ENCODE measurements at places on chromosomes 2 and 18.
A peak's percentile ranks its signal among the peaks of the same experiment; 100 is the strongest.

GRCh38 chr2:84957771-84958134 lies 13.2 kb upstream of the KCMF1 start:
- DNase-seq: no peak

DNA sequence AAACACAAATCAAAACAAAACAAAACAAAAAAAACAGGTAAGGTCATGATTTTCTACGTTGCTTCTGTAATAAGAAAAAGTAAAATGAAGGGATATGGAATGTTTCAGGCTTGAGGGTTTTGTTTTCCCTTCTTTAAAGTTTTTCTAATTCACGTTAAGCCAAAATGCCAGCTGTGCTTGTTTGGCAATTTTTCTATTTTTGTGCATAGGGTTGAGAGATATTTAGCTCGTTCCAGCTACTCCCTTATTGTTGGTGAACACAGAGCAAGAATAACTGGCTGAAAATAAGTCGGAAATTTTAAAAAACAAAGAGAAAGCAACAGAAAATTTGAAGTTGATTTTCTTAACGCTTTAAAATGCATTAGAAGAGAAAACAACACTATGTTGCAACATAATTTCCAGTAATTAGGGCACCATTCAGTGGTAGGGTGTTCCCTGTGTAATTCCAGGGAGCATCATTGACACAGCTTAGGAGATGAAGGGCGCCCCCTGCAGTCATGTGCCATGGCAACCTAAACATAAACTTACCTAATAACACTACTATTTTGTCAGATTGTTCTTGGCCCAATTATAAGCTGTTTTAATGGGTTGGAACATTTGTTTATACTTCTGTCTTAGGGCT lies 99.5 kb downstream of the DTNA start:
- no peak for DNase-seq

- DNase-seq: no peak
Measured at GRCh38 chr2:121000804-121001203, 265.1 kb downstream of the GLI2 start.

GRCh38 chr18:65547046-65547445 lies 203.8 kb upstream of the CDH7 start:
- DNase-seq: no peak

DNA sequence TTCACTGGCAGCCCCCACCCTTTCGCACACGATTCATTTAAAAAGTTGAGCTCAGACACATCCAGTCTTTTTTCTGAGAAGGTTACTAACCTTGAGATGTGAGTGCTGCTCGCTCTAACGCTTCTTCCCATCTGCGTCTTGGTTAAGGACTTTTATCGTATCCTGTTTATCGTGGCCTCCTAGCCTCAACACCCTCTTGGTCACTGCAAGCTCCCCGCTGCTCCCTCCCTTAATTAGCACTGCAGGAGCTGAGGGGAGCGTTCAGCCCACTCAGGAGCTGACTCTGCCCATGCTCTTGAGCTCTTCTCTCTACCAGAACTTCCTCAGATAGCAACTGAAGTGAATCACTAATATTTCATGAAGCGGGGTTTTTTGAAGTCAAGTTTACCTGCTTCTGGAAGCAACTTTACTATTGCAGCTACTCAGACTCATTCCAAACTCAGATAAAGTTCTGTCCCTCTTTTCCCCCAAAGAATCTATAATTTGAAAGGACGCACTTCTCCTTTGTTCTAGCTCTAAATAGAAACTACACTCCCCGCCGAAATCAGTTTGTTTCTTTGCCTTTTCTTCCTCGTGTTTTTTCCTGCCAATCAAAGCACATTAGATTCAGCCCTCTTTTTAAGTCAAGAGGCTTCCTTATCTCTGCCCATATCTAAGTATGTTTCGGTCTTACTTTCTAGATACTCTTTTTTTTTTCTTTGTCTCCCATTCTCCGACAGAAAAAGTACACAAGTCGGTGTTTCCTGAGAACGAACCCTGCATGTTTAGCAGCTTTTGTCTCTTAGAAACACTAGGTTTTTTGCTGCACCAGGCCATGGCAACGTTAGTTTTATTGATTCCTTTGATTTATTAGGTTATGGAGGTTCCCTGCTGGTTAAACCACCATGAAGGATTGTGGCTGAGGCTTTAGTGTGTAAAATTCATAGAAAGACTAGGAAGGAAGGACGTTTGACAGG lies 9.3 kb upstream of the CD226 start:
- DNase-seq: no peak

GRCh38 chr18:10804126-10804525 lies 278.3 kb downstream of the NAPG start:
- DNase-seq: peak; percentile 50

GRCh38 chr2:26395394-26395793 lies 6.3 kb upstream of the DRC1 start:
- DNase-seq: no peak

GRCh38 chr2:52220393-52220792 lies 1188.5 kb upstream of the NRXN1 start:
- peak; percentile 16 for DNase-seq

DNA sequence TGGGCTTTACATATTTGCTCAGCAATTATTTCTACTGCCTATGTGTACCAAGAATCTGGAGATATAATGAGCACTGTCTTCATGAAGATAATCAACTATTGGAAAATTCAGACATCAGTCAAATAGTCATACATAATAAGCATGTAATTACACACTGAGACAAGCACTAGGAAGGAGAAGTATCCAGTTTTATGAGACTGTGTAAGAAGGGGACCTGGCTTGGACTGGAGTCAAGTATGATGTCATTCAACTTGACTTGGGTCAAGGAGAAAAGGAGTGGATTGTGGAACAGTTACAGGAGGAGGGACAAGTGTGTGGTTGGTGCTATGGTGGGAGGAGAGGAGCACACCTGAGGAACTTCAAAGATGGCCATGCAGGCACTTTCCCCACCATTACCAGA lies 419.8 kb upstream of the TRIB2 start:
- no peak for DNase-seq

DNA sequence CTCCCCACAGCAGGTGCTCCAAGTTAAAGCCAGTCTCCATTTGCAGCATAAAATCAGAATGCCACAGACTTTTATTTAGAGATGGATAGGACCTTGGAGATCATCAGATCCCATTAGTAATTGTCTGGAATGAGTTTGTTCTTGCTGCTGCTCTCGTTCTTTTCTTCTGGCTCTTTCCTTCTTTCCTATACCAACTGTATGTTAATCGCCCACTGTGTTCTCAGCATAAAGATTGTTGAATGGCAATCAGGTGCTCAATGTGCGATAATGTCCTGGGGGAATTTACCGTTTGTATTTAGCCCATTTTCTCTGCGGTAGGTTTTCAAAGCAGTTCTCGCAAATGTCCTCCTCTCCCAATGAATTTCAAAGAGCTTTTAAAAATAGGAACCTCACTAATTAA lies 3.3 kb downstream of the GPR39 start:
- no peak for DNase-seq

DNA sequence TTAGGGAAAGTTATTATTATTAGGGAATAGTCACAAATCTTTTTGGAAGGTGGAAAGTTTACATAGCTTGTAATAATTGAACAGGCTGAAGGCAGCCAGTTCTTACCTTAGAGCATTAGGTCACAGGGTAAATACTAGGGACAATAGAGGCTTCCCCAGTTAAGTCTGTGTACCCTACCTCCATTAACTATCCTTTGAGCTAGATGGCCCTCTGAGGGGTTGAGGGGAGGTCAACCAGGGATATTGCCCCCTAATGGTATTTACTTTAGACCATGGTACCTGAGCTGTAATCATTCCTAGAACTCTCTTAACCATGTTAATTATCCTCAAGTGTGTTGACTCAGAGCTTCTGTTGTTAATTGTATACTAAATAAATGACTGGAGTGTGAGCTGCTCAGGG lies 120.5 kb upstream of the SCN7A start:
- DNase-seq: no peak

DNA sequence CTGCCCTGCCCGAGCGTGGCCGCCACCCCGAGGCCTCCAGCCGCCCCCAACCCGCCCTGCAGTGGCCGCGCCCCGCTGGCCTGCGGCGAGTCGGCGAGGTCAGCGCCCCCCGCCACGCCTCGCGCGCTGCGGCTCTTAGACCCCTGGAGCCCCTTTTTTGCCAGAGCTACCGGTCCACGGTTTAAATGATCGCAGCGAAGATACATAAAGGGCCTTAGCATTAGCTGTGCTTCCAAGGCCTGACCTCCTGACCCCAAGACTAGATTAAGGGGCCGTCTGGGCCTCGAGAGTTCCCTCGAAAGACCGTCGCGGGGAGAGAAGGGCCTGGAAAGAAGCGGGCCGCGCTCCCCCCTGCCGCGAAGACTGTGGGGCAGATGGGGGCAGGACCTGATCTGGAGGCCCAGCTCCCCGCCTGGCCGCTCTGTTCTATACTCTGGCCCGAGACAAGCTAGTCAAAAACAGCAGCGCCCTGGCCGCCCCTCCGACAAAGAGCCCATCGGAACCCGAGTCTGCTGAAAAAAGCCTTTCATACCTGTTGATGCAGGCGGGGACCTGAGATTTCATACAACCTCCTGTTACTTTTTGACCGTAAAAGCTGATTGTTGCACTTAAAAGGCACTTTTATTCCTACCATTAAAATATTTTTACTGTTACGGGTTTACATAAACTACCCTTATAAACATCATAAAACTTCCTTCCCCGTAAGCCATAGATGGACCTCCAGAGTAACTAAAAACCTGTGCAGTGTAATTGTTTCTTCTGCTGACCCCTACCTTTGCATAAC lies 68.7 kb upstream of the PSMD14 start:
- no peak for DNase-seq

GRCh38 chr18:69097349-69097748 lies 299.5 kb downstream of the CCDC102B start:
- no peak for DNase-seq

GRCh38 chr2:215772634-215773563 lies 240.5 kb downstream of the MREG start:
- DNase-seq: no peak

GRCh38 chr18:48161191-48161910 lies 230.9 kb upstream of the SMAD2 start:
- DNase-seq: peak; percentile 39

GRCh38 chr2:37052600-37053332 lies 31.4 kb downstream of the HEATR5B start:
- DNase-seq: no peak

DNA sequence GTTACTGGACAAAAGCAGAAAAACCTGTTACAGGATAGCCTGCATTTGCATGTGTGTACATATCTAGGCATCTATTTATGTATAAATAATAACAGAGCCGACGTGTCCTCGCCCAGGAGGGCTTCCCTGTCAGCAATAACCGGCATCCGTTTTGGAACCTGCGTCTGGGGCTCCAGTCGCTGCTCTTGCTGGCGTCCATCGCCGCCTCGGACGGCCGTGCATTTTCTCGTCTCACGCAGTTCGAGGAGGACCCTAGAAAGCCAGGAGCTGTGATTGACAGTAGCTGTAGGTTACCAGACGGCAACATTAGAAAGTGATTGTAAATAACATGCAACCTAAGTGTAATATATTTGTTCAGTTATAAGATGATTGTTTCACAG lies 132.6 kb downstream of the NFATC1 start:
- no peak for DNase-seq

DNA sequence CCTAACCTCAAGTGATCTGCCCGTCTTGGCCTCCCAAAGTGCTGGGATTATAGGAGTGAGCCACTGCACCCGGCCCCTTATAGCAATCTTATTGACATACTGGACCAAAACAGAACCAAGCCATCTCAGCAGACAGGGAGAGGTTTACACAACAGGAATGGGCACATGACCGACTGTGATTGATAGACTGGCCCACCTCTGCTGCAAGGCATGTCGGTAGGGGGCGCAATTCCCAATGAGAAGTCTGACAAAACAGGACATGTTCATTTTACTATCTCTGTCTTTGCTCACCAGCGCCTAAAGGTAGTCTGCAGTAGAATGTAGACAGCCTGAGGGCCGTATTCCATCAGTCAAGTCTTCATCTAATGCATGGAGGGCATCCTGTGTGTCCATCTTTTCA lies 2.0 kb downstream of the LYPD6B start:
- DNase-seq: no peak

GRCh38 chr2:69353360-69353759 lies 33.7 kb downstream of the GFPT1 start:
- DNase-seq: no peak

- no peak for DNase-seq
Measured at GRCh38 chr2:860259-860855, 90.3 kb upstream of the SNTG2 start.

GRCh38 chr18:42274488-42275137 lies 319.6 kb downstream of the PIK3C3 start:
- no peak for DNase-seq

- DNase-seq: no peak
Measured at GRCh38 chr2:2619995-2620394, 288.9 kb upstream of the MYT1L start.

GRCh38 chr2:19575641-19576040 lies 217.2 kb upstream of the OSR1 start:
- no peak for DNase-seq

- DNase-seq: peak; percentile 58
Measured at GRCh38 chr18:50203801-50204604, 9.1 kb upstream of the MYO5B start.

DNA sequence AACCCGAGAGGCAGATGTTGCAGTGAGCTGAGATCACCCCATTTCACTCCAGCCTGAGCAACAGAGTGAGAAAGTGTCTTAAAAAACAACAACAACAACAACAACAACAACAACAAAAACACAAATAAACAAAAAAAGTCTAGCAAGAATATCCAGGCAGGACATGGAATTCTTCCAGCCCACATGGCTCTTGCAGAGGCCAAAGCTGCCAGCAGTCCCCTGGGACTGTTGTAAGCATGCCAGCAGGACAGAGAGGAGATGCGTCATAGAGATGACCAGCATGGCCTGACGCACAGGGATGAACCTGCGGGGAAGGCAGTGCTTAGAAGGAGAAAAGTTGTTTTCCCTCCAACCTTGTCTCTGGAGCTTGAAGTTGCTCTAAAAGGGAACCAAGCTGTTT lies 182.3 kb upstream of the PGAP1 start:
- DNase-seq: no peak

GRCh38 chr2:179417436-179417949 lies 152.9 kb upstream of the SESTD1 start:
- DNase-seq: no peak

- no peak for DNase-seq
Measured at GRCh38 chr2:37792366-37792765, 120.9 kb upstream of the CDC42EP3 start.

DNA sequence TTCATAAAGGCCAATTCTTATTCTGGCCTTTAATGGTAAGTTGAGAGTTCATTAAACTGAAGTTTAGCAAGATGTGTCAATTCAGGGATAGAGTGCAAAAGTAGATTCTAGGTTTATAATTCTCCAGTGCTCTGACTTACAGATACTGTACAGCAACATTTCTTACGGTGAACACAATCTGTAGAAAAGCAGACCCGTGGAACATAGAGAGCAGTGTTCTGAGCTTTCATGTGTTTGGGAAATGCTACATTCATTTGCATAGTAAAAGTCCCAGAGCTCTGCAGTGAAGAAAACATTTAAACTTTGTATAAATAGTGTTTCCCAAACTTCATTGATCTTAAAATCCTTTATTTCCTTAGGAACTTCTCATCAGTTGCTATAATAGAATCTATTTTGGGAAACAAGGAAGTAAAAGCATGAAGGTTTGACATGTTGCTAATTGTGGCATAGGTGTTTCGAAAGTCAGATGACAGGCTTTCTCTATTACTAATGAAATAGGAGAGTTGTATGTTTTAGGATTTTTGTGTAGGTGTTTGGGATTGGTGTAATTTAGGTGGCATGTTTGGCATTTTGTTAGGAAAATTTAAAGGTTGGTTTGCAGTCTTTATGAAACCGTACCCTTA lies 138.2 kb downstream of the ASXL3 start:
- DNase-seq: no peak

Measured in NCI-H187 (cell line).